Activated CD4-positive, alpha-beta T cell treated with anti-CD3 and anti-CD28 coated beads, Interleukin-2, amount 10 ng/mL, durations not matched to agents 7 days and 5 days (primary cell): ENCODE measurements at places on chromosomes 12 and 14. TPM values are rescaled to one million over a fixed set of nuclear protein-coding genes. Genes with fewer than 3 reads are reported as not detected.

DNA sequence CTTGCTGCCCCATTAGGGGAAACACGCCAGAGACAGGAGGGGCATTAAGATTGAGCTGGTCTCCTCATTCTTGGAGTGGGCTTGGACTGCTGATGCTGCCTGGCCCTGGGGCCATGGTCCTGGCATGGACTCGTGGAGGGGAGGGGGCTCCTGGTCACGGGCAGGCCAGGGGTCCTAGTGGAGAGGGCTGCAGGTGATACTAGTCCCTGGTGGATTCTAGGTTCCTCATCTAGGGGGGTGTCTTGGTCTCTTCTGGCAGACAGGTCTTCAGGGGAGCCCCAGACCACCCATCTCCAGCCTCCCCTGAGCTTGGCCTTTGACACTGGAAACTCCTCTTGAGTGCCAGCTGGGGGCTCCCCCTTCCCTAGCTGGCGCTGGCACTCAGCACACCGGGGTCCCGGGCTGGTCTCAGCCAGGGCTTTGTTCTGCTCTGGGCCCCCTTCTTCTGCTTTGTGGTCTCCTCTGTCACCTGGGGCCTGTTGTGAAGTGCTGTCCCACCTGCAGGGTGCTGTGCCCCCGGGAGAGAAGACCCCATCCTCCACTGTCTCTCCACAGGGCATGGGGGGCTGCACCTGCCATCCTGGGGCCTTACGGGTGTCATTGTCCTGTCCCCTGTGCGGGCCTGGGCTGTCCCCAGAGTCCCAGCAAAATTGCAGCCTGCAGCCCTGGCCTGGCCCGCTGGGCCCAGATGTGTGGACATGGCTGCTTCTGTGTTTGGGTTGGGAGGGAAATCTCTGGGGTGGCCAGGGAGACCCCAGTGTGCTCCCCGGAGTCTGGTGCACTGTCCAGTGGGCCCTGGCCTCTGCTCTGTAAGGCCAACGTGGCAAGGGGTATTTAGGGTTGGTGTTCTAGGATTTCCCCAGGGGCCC is 2.3 kb downstream of the KIF26A start:
- DNase-seq: no peak

DNA sequence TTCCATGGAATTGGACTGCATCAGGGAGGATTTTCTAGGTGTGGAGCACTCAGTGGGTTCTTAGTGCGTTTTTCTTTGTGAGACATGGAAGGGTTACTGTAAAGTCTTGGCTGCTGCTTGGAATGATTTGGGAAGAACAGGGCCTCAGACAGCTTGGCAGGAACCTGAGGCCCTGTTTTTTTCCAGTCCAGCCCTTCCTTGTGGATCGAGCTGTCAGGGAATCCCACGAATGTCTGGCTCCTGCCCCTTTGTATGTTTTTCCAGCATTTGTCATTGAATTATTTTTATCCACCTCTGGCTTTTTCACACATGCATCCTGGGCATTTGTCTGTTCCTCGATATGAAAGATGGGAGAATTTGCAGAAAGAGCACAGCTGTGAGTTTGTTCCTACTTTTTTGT is 158.5 kb downstream of the TGFB3 start:
- DNase-seq: no peak

GPR137C gene
- 1.2 TPM for total RNA-seq

- DNase-seq: no peak
Observed at GRCh38 chr14:20417250-20418186, 4.2 kb upstream of the TEP1 start.

FLRT2 gene
- not detected for total RNA-seq

GRCh38 chr12:54373649-54374561 is 9.6 kb upstream of the GPR84 start:
- no peak for DNase-seq

- DNase-seq: no peak
Observed at GRCh38 chr12:15688838-15689625, 100.2 kb downstream of the EPS8 start.

RNASE7 gene
- total RNA-seq: not detected
